ENCODE measurements at places on chromosomes 11 and 22. TPM values are rescaled to one million over a fixed set of nuclear protein-coding genes. Genes with fewer than 3 reads are reported as not detected.

Gene CHST1
- 1.6 TPM for polyA plus RNA-seq

DNA sequence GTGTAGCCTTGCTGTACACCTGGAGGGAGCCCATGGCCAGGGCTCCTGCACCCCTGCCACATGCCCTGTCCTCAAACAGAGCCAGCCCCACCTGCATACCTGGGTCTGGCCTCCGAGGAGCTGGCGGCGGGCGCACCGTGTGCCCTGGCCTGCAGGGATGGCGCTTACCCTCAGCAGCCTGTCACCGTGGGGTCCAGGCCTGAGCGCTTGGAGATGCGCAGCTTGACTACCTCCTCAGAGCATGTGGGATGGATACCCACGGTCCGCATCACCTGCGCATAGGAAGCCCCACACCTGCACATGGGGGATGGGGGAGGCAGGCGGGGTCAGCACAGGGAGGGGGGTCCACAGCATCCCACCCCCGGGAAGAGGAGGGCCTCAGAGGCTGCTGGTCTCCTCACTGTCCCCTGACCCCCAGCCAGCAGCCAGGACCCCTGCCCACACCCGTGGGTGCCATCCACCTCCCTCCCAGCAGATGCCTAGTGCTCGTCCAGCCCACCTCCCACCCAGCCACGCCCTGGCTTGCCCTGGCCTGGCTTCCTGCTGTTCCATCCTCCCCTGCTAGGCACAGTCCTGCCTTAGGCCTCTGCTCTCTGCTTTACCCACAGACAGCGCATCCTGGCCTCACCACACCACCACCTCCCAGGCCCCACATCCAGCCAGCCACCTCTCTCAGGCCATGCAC lies 22.4 kb upstream of the GNB1L start:
- H3K36me3 ChIP-seq = no peaks in the 10 kb centered on the region
- no peak overlapping the region for H3K27ac ChIP-seq
- H3K4me1 ChIP-seq = peaks cover 11% of the 10 kb centered on the region

DNA sequence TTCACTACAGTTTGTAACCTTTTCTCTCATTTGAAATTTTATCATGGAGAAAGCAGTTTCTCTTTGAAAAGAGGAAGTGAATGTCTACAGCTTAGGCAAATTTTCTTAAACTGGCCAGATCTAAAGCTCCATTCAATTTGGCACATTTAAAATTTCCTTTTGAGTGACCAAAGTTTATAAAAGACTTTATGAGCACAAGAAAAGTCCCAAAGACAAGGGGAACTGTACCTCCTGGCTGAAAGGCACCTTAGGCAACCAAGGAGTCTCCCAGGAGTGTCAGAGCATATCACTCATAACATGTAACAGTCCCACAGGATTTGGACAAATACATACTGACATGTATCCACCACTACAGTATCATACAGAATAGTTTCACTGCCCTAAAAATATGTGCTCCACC lies 41.3 kb downstream of the NARS2 start:
- H3K27ac ChIP-seq = no peak overlapping the region
- no peaks in the 10 kb centered on the region for H3K27me3 ChIP-seq

GRCh38 chr11:78100676-78101472 lies 21.2 kb upstream of the NDUFC2 start:
- H3K27ac ChIP-seq = no peak overlapping the region
- no peak overlapping the region for H3K4me3 ChIP-seq
- no peaks in the 10 kb centered on the region for H3K4me1 ChIP-seq
- H3K27me3 ChIP-seq = no peaks in the 10 kb centered on the region
- H3K36me3 ChIP-seq = peaks cover 2% of the 10 kb centered on the region

GRCh38 chr11:112817376-112817775 lies 143.8 kb upstream of the NCAM1 start:
- H3K4me3 ChIP-seq = no peak overlapping the region
- H3K4me1 ChIP-seq = peaks cover 9% of the 10 kb centered on the region
- no peaks in the 10 kb centered on the region for H3K27me3 ChIP-seq
- no peak overlapping the region for H3K27ac ChIP-seq

- no peaks in the 10 kb centered on the region for H3K27me3 ChIP-seq
- DNase-seq = no peak
- H3K4me1 ChIP-seq = no peaks in the 10 kb centered on the region
- no peaks in the 10 kb centered on the region for H3K36me3 ChIP-seq
These were observed 873.7 kb upstream of the FAT3 start for GRCh38 chr11:91350931-91351330.

Gene CLCF1
- 2.6 TPM for polyA plus RNA-seq

- H3K27me3 ChIP-seq = no peaks in the 10 kb centered on the region
- no peak overlapping the region for H3K4me3 ChIP-seq
- H3K36me3 ChIP-seq = no peaks in the 10 kb centered on the region
- no peaks in the 10 kb centered on the region for H3K4me1 ChIP-seq
- H3K27ac ChIP-seq = no peak overlapping the region
- DNase-seq = no peak
These were observed 21.6 kb downstream of the C11orf86 start for GRCh38 chr11:66996609-66997273.

GRCh38 chr22:48720662-48721394 lies 1106.8 kb downstream of the BRD1 start:
- H3K27ac ChIP-seq = no peak overlapping the region
- H3K4me1 ChIP-seq = peaks cover 12% of the 10 kb centered on the region
- no peak overlapping the region for H3K4me3 ChIP-seq
- no peaks in the 10 kb centered on the region for H3K36me3 ChIP-seq
- no peaks in the 10 kb centered on the region for H3K27me3 ChIP-seq

- H3K27me3 ChIP-seq = no peaks in the 10 kb centered on the region
- no peaks in the 10 kb centered on the region for H3K4me1 ChIP-seq
- no peaks in the 10 kb centered on the region for H3K36me3 ChIP-seq
- no peak for DNase-seq
- no peak overlapping the region for H3K4me3 ChIP-seq
These were observed 13.5 kb downstream of the MS4A6A start for GRCh38 chr11:60169264-60169915.

DNA sequence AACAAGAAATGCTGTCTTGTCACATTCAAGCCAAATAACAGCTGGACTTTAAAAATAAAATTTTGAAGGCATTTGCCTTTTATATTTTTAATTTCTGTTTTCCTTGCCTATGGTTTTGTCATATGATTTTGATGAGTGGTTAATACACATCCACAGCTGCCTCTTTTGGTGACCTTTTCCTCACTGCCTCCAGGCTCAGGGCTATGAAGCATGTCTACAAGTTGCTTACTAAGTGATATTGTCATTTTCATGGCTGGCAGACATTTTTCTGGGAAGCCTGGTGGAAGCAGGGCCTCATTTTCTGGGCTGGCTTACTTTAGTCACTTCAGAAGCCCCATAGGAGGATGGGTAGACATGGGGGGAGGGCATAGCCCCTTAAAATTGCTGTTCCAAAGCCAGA lies 344.9 kb downstream of the SOX6 start:
- H3K4me3 ChIP-seq = no peak overlapping the region
- no peaks in the 10 kb centered on the region for H3K36me3 ChIP-seq
- no peak for DNase-seq
- H3K27me3 ChIP-seq = peaks cover 1% of the 10 kb centered on the region
- H3K27ac ChIP-seq = no peak overlapping the region

DNA sequence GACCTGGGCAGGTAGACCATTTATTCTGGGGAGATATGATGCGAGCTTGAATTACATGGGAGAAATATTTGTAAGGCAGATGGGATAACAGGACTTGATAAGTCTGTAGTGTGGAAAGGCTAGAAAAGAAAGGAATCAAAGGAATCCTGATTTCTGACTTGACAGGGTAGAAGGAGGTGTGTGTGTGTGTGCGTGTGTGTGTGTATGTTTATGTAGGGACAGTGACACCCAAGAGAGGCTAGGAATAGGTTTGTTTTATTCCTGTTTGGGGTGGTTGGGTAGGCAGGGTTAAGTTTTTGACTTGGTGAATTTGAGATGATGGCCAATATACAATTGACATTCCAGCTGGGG lies 390 bp upstream of the HTATIP2 start:
- peaks cover 7% of the 10 kb centered on the region for H3K4me1 ChIP-seq
- DNase-seq = no peak
- H3K36me3 ChIP-seq = no peaks in the 10 kb centered on the region
- H3K27ac ChIP-seq = no peak overlapping the region
- H3K4me3 ChIP-seq = peak overlapping the region; percentile 65

DNA sequence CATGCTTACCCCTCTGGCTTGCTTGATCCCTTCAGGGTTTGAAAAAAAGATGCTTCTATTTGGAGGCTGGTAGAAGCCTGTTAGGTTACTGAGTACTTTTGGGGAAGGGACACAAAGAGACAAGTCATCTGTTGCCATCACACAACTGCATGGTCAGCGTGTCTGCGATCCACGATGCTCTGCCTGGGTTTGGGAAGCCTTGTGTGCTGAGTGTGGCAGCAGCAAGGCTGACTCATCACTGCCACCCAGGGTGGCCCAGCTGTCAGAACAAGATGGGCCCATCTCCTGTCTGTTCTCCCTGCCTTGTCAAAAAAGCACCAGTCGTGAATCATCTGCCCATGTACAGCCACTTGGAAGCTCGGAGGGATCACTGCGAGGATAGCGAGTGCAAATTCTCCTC lies 26.2 kb downstream of the UBASH3B start:
- no peaks in the 10 kb centered on the region for H3K27me3 ChIP-seq
- H3K36me3 ChIP-seq = no peaks in the 10 kb centered on the region
- no peak overlapping the region for H3K4me3 ChIP-seq
- DNase-seq = no peak
- no peak overlapping the region for H3K27ac ChIP-seq

Gene CLDN5
- polyA plus RNA-seq = 2.5 TPM

DNA sequence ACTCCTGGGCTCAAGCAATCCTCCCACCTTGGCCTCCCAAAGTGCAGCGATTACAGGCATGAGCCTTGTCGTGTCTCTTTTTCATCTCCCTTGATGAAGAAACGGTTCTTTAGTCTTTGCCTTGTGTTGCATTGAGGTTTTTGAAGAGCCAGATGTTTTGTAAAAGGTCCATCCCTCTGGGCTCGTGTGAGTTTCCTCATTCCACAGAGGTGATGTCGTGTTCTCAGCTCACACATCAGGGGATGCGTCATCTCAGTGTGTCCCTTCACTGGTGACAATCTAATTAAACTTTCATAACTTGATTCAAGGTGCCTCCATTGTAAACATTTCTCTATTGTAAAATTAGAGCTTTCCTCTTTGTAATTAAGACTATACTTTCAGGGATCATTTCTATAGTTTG lies 29.7 kb upstream of the TEF start:
- H3K36me3 ChIP-seq = peaks cover 13% of the 10 kb centered on the region
- H3K4me3 ChIP-seq = no peak overlapping the region
- no peaks in the 10 kb centered on the region for H3K4me1 ChIP-seq

Gene CDC42EP1
- 8.3 TPM for polyA plus RNA-seq

Gene FAM181B
- polyA plus RNA-seq = 0.21 TPM

DNA sequence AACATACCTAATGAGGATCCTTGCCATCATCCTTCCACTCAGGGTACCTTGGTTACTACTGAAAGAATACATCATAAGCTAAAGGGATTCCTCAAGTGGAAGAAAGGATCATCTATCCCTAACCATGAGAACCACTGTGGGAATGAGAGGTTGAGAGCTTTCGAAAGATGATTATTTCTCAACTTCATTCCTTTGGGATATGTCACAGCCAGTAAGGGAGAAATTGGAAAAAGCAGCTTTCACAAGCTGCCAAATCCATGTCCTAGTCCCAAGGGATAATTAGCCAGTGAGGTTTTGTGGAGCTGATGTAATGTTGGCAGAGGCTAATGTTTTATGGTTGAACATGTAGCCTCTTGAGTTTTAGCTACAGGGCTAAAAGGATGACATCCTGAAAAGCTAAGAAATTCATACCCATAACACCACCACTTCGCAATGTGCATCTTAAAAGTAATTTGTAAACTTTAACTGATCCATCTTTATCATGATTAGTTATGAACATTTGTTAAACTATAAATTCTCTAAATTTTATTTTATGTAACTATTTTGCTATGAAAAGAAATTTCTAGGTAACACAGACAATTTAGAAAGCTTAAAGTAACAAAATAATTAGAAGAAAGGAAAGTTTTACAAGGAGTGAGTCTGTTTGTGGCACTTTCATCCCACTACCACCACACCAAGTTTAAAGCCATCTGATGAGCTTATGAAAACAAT lies 123.9 kb downstream of the MRTFA start:
- no peaks in the 10 kb centered on the region for H3K27me3 ChIP-seq
- H3K4me1 ChIP-seq = peaks cover 5% of the 10 kb centered on the region
- no peak overlapping the region for H3K4me3 ChIP-seq
- H3K36me3 ChIP-seq = no peaks in the 10 kb centered on the region
- no peak for DNase-seq
- no peak overlapping the region for H3K27ac ChIP-seq

GRCh38 chr11:15742626-15743519 lies 613.5 kb downstream of the SOX6 start:
- no peak for DNase-seq
- no peak overlapping the region for H3K27ac ChIP-seq
- no peaks in the 10 kb centered on the region for H3K36me3 ChIP-seq
- no peaks in the 10 kb centered on the region for H3K27me3 ChIP-seq

Gene PPFIA1
- 44.3 TPM for polyA plus RNA-seq

Gene C1QTNF5
- 2.7 TPM for polyA plus RNA-seq

GRCh38 chr11:116421529-116422185 lies 351.1 kb downstream of the BUD13 start:
- no peak for DNase-seq
- no peak overlapping the region for H3K4me3 ChIP-seq
- no peaks in the 10 kb centered on the region for H3K36me3 ChIP-seq
- H3K27me3 ChIP-seq = no peaks in the 10 kb centered on the region

DNA sequence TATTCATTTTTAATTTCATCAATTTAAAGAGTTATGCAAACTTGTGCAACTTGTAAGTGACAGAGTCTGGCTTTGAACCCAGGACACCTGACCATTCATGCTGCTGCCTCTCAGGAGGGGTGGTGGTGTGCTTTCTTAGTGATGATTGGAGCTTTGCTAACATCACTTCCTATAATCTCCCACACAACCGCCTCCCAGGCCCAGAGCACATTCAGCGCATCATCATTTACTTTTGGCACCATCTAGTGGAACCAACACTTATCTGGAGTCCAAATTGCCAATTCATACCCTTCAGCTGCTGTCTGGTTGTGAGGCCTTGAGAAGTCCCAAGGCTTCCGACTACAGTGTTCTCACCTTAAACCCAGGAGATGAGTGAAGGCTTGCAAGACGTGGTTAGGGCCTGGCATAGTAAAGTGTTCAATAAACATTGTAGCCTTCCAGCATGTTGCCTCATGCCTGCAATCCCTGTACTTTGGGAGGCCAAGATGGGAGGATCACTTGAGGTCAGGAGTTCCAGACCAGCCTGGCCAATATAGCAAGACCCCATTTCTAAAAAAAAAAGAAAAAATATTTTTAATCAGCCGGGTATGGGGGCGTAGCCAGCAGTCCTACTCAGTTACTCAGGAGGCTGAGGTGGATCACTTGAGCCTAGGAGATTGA lies 1.1 kb upstream of the TTLL1 start:
- no peaks in the 10 kb centered on the region for H3K27me3 ChIP-seq
- no peak overlapping the region for H3K4me3 ChIP-seq
- H3K36me3 ChIP-seq = no peaks in the 10 kb centered on the region
- DNase-seq = no peak
- no peak overlapping the region for H3K27ac ChIP-seq

Gene RAB39A
- 6.2 TPM for polyA plus RNA-seq

Gene ETS1
- 10.0 TPM for polyA plus RNA-seq

Gene HBG2
- polyA plus RNA-seq = 0.23 TPM
